ENCODE measurements at places on chromosomes 6 and 20.

DNA sequence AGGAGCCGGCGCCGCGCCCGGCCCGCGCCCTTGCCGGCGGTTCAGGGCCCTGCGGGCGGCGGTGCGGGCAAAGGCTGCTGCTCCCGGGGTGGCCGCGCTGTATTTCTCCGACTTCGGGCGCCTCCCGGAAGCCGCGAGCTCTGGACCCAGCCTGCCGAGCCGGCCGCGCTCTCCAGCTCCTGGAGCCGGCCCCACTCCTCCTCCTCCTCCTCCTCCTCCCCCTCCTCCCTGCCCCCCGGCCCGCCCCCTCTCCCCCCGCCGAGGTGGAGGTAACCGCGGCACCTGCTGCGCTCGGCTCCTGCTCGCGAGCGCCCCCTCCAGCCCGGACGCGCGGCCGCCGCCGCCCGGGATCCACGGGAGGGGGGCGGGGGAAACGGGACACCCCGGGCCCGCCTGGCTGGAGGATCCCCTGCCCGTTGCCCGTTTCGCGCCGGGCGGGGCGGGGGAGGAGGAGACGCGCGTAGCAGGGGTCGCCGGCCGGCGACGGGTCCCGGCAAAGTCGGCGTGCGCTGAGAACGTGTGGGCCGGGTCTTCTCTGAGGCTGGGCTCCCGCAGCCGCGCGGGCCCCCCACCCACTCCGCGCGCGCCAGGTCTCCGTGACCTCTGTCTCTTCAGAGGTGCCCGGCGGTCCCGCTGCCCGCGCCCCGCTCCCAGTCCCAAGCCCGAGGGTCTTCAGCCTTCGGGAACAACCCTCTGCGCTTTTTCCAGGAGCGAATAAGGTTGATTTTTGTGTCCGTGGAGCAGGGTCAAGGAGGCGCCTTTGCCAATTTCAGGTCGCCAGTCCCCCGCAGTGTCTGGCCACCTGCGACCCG lies at the start of gene SLC22A23:
Gene SLC22A23 (minus strand): TSS at position 153 of the 812 bp plus-strand sequence. CDS start 491 bp downstream, outside the sequence.
- peak; percentile 17 for DNase-seq

DNA sequence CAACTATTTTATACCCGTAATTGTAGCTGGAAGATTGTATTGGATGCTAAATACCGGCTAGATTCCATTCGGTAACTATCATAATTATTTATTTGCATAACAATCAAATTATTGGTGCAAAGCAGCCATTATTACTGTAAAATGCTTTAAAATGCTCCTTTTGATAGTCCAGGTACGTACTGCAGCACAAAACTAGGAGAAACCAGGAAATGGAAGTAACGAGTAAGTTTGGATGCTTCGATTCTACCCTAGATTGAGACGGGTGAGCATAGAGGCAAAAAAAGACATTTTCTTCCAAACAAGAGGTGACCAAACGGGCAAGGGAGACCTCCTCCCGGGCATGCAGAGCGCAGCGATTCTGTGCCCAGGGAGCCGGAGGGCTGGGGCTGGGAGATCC lies 469 bp upstream of the XRN2 start:
- DNase-seq = no peak

DNA sequence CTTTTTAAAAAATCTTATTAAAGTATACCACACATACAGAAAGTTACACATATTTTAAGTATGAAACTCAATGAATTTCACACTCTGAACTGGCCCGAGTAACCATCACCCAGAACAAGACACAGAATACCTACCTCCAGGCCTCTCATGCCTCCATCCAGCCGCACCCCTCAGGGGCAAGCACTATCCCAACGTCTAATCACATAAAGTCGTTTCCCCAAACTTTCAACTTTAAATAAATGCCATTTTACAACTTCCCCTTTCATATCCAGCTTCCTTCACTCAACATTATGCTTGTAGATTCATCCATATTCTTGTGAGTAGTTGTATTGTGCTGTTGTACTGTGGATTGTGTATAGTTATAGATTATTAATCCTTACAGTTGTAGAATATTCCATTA lies 539.1 kb downstream of the CD83 start:
- DNase-seq = no peak

DNA sequence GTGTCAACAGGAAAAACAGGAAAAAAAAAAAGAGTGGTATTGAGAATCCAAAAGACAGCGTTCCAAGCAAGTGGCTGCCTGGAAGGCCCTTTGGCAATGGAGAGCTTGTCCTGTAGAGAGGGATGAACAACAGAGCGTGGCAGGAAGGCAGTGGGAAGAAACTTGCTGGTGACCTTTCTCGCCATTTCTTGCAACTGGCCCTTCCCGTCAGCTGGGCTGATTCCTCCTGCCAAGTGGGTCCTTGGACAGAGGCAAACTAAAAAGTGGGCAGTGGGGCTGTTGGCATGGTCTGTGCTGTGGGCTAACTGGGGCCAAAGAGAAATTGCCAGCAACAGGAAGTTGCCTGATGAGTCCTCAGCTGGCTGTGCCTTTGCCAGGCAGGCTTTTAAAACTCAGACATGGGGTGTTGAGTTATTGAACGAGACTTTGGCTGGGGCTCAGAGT lies 43.9 kb upstream of the CLDN20 start:
- DNase-seq = no peak

GRCh38 chr6:117482240-117483003 lies at the start of gene DCBLD1:
Gene DCBLD1, plus strand, starts transcription at chr6:117482674. Its CDS starts 108 bp downstream, at chr6:117482782.
- DNase-seq = peak; percentile 46

DNA sequence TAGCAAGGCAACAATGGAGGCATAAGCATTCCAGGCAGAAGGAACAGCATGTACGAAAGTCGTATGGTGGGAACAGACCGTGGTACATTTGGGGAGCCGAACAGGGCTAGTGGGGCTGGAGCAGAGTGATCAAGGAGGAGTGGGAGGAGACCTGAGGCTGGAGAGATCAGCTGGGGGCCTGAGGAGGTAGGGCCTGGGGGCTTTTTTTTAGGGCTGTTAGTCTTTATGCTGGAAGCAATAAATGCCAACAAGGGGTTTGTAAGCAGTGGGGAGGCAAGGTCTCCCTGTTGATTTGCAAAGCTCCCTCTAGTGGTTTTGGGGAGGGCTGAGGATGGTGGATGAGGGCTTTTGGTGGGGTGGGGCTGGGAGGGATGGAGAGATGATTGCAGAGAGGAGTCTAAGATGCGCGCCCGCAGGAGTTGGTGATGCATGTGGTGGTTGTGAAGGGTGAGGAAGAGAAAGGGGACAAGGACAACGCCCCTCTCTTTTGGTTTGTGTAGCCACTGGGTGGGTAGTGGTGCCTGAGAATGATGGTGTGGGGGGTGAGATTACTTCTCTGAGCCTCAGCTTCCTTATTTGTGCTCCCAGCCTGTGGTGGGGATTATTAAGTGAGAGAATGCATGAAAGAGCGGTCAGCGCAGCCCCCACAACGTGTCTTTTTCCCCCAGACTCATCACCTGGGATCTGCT lies 74.1 kb upstream of the TOX2 start:
- DNase-seq = no peak

GRCh38 chr6:166400181-166400580 lies 17.4 kb upstream of the MPC1 start:
- no peak for DNase-seq

- DNase-seq = no peak
Observed at GRCh38 chr6:34589691-34590090, 33.6 kb upstream of the SPDEF start.

DNA sequence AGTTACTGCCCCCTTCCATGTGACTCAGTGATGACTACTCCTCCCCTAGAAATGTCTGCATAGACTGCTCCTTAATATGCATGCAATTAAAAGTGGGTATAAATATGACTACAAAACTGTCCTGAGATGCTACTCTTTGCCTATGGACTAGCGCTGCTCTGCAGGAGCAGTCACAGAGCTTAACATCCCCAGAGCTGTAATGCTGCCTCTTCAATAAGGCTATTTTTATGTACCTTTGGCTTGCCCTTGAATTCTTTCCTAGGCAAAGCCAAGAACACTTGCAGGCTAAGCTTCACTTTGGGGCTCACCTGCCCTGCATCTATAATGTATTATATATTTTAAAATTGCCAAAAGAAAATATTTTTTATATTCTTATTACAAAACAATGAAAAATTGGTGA lies 299.1 kb downstream of the CLVS2 start:
- DNase-seq = no peak

DNA sequence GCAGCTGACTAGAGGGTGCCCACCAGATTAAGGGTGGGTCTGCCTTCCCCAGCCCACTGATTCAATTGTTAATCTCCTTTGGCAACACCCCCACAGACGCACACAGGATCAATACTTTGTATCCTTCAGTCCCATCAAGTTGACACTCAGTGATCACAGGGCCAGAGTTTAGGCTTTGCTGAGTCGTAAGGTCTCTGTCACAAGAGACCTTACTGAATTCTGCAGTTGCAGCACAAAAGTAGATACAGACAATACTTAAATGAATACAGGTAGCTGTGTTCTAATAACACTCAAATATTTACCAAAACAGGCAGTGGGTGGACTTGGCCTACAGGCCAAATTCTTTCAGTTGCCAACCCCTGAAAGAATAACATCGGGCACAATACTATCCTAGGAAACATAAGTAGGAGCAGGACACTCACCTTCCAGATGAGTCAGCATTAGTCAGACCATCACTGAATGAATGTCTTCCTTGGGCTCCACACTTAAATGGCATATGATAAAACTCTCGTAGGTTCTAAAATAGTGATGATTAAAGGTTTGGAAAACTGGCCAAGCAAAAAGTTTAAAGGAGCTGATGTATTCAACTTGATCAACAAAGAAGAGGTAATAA lies 190.0 kb downstream of the UBE3D start:
- DNase-seq = no peak
